Stromal cell of bone marrow (primary cell): ENCODE measurements at places on chromosomes 16 and 17.

- DNase-seq: no peak
These were observed 176.0 kb downstream of the AATF start for GRCh38 chr17:37124821-37125173.

DNA sequence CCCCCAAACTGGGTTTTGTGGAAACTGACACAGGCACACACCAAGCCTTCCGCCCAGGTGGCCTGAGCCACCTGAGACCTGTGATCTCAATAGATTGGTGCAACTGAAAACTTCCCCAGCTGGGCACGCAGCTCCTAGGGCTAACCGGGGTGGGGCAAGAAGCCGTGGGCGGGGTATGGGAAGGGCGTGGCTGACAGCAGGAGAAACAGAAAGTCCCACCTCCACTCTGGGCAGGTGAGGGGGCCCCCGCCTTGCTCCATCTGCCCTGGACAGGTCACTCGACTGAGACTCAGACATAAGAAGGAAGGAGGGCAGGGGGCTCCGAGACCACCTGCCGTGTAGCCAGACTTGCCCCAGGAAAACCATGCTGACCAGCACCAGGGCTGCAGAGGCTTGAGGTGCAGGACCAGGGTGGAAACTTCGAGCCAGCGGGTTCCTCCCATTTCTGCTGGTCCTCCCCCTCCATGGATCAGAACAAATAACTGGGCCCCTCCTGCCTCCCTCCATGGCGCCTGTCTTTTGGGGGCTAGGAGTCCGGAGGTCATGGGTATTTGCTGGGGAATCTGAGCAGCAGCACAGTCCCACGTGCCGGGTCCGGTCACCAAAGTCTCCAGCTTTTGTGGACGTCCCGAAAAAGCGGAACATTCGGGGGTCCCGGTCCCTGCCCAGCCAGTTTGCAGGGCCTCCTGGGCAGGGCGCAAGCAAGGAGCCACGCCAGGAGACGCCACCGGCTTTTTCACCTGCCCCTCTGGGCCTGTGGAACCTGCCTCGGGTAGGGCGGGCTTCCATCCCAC lies 1.3 kb downstream of the TIMP2 start:
- DNase-seq: no peak

- no peak for DNase-seq
These were observed 629 bp upstream of the RNF135 start for GRCh38 chr17:30969989-30970830.

DNA sequence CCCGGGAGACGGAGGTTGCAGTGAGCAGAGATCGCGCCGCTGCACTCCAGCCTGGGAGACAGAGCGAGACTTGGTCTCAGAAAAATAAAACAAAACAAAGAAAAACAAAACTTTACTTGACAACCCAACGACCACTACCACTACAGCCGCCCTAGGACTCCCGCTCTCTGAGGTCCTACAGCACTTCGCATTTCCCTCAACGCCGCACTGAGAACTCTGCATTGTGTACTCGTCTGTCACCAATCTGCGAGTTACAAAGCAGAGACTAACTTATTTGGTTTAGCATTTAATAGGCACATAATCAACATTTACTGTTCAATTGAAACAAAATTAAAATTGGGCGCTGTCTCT lies 479 bp upstream of the ZNF207 start:
- no peak for DNase-seq

- no peak for DNase-seq
These were observed 195.1 kb upstream of the TOX3 start for GRCh38 chr16:52742052-52742451.

DNA sequence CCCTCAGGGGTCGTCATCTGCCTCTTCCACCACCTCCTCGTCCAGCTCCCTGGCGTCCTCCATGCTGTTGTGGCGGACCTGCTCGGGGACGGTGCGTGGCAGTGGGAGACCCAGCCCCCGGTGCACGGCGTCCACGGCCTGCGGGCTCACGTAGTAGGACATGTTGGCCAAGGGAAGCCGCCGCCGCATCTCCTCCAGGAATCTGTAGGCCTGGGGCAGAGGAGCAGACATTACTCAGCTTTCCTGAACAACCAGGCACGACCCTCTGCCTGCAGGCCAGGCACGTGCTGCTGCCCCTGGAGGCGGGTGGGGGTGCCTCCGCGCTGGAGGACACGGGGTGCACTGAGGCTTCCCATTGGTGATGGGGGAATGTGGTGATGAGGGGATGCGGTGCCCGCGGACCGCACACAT lies 17.8 kb downstream of the TELO2 start:
- no peak for DNase-seq

- no peak for DNase-seq
These were observed 9.5 kb upstream of the GALK1 start for GRCh38 chr17:75774471-75774990.

DNA sequence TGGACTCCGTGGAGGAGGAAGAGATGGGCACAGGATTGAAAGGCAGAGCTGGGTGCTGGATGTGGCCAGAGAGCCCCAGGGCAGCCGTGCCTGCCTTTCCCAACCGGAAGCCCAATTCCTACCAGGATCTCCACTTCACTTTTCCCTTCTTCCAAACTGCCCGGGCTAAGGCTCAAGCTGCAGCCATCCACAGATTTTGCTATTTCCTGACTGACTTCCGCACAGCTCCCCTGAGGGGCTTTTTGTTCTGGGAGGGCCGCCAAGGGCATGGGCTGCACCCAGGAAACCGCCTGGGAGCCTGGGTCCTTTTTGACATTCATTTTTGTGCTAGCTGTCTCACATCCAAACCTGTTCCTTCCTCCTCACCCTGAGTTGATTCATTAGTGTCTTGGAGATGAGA lies 4.2 kb downstream of the SHISA6 start:
- DNase-seq: no peak

GRCh38 chr17:6755281-6755680 lies 565 bp upstream of the XAF1 start:
- peak; percentile 33 for DNase-seq

GRCh38 chr16:14070555-14070876 lies 603 bp upstream of the MRTFB start:
- no peak for DNase-seq

DNA sequence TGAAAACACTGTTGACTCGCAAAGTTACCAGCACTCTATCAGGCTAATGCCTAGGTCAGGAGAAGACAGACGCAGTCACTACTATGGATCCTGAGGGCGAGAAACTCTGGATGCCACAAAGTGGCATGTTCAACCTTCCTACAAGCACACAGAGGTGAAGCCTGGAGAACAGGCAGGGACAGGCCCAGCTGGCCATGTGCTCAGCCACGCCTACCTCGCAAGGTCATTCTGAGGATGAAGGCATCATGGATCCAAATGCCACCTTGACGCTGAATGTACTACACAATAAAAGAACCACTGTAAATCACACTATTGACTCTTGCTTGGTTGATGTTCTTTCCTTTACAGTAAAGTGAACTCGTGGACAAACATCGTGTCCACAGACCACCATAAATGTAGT lies 85.8 kb downstream of the ANKRD11 start:
- DNase-seq: no peak

- DNase-seq: no peak
These were observed 10.3 kb upstream of the TNS4 start for GRCh38 chr17:40511667-40512220.
